HCT116 (cell line): ENCODE measurements at places on chromosomes 3 and 15.

DNA sequence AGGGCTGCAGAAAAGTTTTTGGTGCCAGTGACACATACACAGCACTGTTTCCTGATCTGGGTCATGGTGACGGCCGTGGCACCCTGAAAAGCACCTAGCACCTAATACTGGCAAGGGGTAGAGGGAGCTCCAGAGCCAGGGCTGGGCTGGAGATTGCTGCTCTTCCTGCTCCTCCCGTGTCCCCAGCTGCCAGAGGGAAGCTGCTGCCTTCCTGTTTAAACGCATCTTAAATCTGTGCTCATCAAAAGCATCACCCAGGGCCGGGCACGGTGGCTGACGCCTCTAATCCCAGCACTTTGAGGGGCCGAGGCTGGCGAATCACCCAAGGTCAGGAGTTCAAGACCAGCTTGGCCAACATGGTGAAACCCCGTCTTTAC lies 156.7 kb upstream of the MEF2A start:
- peak; percentile 38 for DNase-seq

DNA sequence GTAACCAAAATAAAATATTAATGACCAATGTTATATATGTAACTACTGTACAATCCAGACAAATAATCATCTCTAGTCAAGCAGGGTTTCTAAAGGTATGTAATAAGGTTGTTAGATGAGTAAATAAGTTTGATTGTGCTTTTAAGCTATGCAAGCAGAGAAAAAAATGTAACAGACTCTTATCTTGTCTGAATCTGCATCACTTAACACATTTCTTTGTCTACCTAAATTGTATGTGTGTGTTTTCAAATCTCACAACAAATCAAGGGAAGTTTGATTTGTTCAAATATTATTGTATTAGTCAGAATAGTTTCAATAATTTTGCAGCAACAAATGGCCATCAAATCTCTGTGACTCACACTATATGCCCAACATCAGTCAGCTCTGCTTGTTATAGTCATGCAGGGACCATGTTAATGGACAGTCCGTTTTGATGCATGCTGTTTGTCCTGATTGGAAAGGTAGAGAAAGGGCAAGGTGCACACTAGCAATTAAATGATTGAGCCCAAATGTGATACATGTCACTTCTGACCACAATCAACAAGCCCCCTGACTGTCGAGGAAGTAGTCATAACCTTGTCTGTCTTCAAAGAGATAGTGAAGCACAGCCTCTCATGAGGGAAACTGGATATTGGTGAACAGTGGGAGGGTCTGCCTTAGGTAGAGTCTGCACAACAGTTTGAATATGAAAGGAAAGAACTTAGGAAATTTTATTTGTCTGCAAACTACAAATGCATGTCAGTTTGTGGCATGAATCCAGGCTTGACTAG lies 349.4 kb upstream of the SATB1 start:
- no peak for DNase-seq

DNA sequence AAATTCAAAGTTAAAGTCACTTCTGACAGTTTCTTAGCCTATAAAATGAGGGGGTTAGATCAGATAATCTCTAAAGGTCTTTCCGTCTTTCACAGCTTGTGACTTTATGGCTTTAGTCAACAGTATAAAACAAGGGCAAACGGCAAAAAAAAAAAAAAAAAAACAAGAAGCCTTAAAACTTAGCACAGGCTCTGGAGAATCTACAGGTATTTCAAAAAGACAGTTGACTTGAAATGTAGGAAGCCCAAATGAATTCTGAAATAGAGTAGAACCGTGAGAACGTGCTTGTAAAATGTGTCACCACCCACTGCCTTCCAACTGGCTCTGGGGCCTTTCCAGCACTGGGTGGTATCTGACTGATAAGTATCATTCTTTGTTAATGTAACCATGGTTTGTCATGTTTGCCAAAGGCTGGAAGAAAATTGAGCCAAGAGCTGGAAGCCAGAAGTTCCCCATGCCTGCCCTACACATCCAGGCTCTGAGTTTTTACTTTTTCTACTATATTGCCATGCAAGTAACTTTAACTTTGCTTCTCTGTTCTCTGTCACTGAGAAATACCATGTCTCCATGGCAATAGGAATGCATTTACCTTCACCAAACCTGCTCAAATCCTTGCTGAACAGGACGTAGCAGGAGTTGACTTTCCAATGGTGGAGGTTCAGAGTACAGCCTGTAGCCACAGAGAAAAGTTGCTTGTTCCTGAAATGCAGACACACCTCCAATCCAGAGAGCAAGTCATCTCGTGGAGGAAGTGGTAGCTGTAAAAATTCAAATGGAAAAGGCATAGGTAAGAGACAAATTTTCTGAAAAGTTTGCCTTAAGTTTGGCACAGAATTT lies 35.8 kb upstream of the THSD4 start:
- no peak for DNase-seq

DNA sequence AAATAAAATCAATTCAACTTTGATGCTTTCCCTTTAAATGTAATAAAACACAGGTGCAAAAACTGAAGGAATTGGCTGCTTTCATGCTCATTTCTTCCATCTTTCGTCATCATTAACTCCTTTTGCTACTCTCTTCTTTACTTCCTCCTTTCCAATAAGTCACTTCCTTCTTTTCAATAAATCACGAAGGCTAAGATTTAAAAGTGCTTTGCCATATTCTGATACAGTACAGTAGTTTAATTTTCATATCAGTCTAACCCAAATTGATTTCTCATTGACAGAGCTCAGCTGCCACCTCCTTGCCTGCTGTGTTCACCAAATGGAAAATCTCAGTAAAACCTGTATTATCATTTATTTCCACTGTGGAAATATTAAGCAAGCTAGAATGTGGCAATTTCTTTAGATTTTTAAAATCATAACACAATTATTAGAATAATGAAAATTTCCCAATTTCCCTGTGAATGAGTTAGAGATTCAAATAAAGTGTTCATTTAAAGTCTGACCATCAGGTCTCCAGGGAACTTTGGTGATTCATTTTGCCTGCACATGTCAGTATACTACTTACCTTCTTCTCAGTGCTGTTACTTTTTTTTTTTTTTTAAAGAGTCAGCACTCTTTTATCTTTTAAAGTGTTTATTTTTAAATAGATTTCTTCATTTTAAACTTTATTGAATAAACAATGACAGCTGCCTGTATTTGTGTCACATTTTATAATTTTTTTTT lies 41.6 kb downstream of the NANOGP8 start:
- no peak for DNase-seq
